ENCODE measurements at places on chromosomes 12 and 14.

- no peak for DNase-seq
These were observed 1139.4 kb downstream of the TMEM121 start for GRCh38 chr14:106665814-106666213.

GRCh38 chr12:53201177-53201541 is 5.9 kb downstream of the ITGB7 start:
- no peak for DNase-seq

- no peak for DNase-seq
These were observed 114.0 kb downstream of the SLC38A4 start for GRCh38 chr12:46711756-46712155.

DNA sequence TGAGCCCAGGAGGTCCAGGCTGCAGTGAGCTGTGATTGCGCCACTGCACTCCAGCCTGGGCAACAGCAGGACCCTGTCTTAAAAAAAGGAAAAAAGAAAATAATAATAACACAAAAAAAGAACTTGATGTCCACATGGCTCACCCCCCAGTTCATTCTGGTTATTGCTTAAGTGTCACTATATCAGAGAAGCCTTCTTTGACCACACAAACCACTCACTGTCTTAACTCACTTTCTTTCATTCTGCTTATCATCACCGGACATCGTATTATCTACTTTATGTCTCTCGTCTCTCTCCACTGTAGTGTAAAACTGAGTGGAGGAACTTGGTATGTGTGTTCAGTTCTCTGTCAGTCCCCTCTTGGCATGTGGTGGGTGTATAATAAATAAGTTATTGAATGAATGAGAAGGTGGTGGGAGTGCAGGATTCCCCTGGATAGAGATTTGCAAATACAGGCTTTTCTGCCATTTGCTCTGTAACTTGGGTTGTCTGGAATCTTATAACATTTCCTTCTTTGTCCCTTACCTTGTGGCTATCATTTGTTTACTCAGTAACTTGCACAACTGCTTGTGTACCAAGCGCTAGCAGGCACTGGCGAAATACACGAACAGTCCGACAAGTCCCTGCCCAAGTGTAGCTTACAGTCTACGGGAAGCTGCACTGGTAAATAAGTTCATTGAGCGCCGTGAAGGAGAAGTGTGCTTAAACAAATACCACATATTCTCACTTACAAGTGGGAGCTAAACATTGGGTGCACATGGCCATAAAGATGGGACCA is 86.6 kb upstream of the TRAF3 start:
- DNase-seq = no peak

- DNase-seq = no peak
These were observed 28.0 kb upstream of the GARIN6 start for GRCh38 chr12:99619389-99620158.

GRCh38 chr14:56491299-56492285 is 88.0 kb upstream of the TMEM260 start:
- peak; percentile 37 for DNase-seq

DNA sequence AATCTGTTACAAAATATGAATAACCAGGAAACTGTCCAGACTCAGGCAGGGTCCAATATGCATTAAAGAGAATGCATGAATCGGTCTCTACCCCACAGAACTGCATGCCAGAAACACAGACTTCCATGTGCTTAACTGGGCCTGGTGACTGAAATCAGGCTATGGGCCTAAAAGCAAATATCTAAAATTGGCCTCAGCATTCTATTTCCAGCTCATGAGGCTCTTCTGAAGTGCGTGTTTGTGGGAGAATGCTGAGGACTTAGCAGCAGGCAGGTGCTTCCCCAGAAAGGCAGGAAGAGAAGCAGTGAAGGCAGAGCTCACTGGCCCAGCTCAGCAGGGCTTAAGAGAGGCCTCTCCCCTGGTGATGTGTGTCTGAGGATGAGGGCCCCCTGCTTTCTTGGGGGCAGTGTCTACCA is 48.5 kb downstream of the ADGRD1 start:
- no peak for DNase-seq

Data from NCI-H2081 treated with DMSO at 0.1 percent for 48 hours (cell line).